ENCODE measurements at places on chromosomes 7 and 10. TPM values are rescaled to one million over a fixed set of nuclear protein-coding genes. Genes with fewer than 3 reads are reported as not detected.

GJD4 gene
- not detected for total RNA-seq

ZNF438 gene
- total RNA-seq, result 24.6 TPM

DNA sequence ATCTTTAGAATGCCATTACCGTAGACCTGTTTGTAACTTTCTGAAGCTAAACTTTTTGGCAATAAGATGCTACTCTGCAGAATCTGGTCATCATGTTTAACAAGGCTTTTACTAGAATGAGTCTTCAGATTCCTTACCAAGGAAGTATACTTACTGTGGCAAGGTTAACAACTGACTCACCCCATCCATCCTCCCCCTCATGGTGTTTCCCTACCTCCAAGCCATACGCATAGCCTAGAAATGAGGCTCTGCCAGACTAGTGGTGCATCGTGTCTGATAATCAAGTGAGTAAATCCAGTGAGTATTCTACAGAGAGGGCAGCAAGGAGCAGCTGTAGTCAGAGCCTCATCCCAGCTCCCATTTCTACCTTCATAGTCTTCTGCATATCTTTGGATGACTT lies 223.6 kb downstream of the IPMK start:
- H3K4me3 ChIP-seq, result no peak overlapping the region
- no peaks in the 10 kb centered on the region for H3K27me3 ChIP-seq
- no peak overlapping the region for H3K27ac ChIP-seq
- DNase-seq, result no peak
- no peaks in the 10 kb centered on the region for H3K4me1 ChIP-seq

LRGUK gene
- total RNA-seq, result not detected

- no peak for DNase-seq
- H3K4me1 ChIP-seq, result no peaks in the 10 kb centered on the region
- H3K27me3 ChIP-seq, result no peaks in the 10 kb centered on the region
- no peaks in the 10 kb centered on the region for H3K36me3 ChIP-seq
- H3K4me3 ChIP-seq, result no peak overlapping the region
Observed at GRCh38 chr10:60769406-60769805, 8.9 kb upstream of the CDK1 start.

DNA sequence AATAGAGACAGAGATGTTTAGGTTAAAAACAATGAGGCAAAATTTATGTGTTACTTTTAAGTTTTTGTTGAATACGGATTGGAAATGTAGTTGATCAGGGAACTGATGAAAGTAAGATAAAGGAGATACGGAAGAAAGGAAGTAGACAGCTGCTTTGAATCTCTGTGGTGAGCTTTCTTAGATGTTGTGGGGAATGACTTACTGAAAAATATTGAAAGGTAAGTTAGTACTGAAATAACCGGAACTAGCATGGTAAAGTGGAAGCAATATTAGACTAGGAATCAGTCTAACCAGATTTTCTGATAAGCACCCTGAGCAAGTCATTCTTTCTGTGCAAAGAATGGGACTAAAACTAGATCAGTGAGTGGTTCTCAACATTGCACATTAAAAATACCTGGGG lies 34.8 kb downstream of the LUC7L2 start:
- no peaks in the 10 kb centered on the region for H3K36me3 ChIP-seq
- no peak for DNase-seq
- no peak overlapping the region for H3K4me3 ChIP-seq
